ENCODE measurements at places on chromosomes 7 and 10.

GRCh38 chr7:131197920-131198615, 129.6 kb upstream of the MKLN1 start:
- no peak for DNase-seq

DNA sequence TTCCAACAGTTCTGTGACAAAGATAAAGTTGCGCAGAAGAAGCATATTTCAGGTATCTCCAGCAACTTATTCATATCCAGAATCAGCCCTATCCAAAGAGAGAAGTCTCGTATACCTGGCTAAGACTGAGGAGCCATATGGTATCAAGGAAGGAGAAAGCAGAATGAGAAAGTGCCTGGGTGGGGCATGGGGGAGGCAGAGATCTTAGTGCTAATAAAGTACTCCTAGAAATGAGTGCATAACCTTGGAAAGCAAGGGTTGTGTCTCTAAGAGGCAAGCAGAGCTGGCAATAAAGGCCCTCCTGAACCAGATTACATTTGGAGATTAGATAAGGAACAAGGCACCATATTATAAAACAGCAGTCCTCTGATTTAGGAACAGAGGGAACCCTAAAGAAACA, 12.7 kb downstream of the TASOR2 start:
- no peak for DNase-seq

GRCh38 chr7:155466814-155467733, 9.1 kb downstream of the EN2 start:
- no peak for DNase-seq

DNA sequence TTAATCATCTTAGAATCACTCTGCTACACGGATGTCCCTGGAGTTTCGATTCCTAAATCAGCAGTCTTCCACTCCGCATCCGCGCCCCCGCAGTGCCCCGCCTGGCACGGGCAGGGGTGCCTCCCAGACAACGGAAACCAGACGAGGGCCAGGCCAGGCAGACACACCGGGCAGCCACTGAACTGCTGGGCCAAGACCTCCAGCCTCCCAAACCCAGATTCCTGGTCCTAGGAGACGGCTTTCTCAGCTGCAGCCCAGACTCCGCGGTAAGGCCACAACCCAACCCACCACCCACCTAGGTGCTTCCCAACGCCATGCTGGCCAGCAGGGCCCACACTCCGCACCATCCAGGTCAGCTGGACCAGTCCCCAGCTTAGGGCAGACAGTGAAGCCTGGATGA, 33.2 kb downstream of the MAD1L1 start:
- DNase-seq = no peak

DNA sequence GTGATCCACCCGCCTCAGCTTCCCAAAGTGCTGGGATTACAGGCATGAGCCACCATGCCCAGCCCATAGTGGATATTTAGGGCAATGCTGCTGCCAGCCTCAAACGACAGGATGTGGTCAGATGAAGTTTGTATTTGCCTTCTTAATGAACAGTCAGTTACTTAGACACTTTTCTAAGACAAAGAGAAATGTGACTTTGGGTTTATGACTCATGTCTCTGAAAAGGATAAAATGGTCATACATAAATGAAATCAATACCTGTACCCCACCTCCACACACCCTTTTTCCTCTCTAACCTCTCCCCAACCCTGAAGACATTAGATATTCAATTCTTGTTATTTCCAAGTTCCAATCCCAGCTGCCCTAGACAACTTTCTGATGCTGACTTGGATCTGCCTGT, 109.3 kb upstream of the INSIG1 start:
- no peak for DNase-seq

GRCh38 chr10:3527869-3528268, 257.1 kb downstream of the KLF6 start:
- no peak for DNase-seq

GRCh38 chr7:123749537-123749857, 694 bp upstream of the WASL start:
- peak; percentile 35 for DNase-seq

DNA sequence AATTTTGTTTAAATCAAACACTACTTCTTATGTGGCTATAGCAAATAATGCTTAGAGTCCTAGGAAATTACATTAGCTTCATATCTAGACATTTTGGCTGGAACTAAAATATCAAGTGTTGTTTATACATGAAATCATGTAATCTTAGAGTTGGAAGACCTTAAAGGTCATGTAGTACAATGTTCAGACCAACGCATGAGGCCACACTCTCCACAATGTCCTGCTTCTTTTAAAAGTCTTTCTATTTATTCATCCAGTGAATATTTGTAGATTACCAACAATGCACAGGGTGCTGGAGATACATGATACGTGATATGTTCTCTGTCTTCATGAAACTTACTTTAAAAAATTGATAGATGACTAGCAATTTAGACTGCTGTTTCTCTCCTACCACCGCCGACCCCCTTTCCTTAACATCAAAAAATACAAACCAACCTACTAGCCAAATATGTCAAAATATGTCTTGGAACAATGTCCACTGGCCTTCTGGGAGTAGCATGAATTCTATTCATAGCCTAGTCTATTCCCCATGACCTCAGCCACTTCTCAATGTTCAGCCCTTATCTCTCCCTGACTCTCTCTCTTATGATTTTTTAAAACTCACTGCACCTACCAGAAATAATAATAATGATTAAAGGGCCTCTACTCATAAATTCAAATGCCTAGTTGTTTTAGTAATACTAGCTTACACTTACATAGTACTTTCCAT, 59.5 kb upstream of the CAV2 start:
- DNase-seq = no peak

DNA sequence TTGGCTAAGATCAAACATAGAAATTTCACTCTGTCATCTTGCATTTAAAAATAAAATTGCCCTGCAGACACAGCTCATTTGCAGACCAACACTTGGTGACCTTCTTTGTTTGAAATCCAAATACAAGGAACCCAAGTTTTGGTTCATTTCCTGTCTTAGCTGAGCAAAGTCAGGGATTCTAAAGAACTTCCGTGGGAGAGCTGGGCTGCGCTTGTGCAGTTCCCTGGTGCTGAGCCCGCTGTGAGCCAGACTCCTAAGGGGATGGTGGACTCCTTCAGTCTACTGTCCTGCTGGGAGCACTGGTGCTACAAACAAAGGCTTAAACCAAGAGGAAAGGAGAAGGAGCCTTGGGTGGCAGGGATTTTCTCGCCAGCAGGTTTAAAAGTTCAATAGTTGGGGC, 60.0 kb downstream of the MYOF start:
- DNase-seq = no peak

DNA sequence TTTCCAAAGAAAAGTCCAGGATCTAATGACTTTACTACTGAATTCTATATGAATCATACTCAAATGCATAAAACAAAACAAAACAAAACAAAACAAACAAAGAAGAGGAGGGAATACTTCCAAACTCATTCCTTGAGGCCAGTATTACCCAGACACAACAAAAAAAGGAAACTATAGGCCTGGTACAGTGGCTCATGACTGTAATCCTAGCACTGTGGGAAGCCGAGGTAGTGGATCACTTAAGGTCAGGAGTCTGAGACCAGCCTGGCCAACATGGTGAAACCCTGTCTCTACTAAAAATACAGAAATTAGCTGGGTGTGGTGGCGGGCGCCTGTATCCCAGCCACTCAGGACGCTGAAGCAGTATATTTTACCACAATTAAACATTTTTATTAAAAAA, 114.6 kb downstream of the NRBF2 start:
- DNase-seq = no peak

DNA sequence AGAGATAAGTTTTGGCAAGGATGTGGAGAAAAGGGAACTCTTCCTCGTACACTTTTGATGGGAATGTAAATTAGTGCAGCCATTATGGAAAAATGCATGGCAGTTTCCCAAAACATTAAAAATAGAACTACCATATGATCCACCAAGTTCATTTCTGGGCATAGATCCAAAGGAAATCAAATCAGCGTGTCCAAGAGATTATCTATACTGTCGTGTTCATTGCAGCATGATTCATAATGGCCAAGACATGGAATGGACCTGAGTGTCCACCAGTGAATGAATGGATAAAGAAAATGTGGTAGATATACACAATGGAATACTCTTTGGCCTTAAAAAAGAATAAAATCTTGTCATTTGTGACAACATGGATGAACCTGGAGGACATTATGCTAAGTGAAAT, 70.3 kb upstream of the RSU1 start:
- DNase-seq = no peak

GRCh38 chr10:17278607-17279240, 50.7 kb downstream of the VIM start:
- no peak for DNase-seq

GRCh38 chr10:72170263-72170662, 45.5 kb upstream of the ANAPC16 start:
- DNase-seq = no peak

DNA sequence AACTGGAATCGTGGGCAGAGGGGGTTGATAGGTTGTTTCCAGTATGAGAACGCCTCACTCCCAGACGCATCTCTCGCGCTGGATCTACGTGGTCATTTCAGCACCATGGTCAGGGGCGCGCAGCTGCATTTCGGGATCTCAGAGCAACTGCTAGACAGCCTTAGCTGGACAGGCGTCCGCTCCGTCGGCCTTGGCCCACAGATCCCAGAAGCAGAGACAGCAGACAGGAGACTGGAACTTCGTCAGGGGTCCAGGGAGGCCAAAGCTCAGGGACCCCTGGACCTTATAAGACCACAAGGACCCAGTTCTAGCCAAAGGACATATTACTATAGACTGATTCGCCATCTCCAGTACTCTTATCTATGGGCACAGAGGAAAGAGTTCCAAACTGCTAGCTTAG, 5.3 kb downstream of the NEUROG3 start:
- peak; percentile 48 for DNase-seq

GRCh38 chr10:133197786-133198185, 32.2 kb upstream of the UTF1 start:
- peak; percentile 49 for DNase-seq

GRCh38 chr7:24714676-24715010, 42.6 kb downstream of the GSDME start:
- no peak for DNase-seq

DNA sequence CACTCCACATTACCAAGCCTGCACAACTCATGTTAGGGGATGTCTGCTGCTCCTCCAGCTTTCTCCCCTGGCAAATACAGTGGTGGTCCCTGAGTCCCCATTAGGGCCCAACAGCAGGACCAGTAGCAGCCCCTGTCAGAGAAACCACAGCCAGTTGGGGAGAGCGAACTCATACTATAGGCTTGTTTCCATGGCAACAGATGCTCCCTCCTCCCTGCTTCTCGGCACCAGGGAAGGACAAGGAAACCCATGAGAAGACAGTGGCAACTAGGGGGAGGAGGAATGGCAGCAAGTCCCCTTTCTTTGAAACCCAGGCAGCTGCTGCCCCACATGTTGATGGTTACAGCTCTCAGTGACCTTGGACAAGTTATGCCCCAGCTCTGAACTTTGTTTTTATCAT, 326.4 kb downstream of the KCNMA1 start:
- no peak for DNase-seq

- no peak for DNase-seq
These were observed 109.1 kb upstream of the FAM180A start for GRCh38 chr7:135857519-135858274.

GRCh38 chr10:95437669-95438068, 123.5 kb downstream of the SORBS1 start:
- no peak for DNase-seq

DNA sequence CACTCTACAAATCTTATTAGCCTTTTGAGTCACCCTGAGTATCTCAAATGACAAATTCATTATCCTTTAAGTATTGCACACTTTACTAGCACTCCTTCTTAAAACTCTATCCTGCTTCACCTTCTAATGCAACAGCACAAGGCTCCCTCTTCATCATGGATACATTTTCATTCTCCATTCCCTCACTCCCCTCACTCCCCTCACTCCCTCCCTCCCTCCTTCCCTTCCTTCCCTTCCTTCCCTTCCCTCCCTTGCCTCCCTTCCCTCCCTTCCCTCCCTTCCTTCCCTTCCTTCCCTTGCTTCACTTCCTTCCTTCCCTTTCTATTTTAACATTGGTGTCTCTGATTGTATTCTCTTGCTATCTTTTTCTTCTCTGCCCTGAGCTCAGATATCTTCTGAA, 130.5 kb downstream of the PCLO start:
- DNase-seq = no peak

DNA sequence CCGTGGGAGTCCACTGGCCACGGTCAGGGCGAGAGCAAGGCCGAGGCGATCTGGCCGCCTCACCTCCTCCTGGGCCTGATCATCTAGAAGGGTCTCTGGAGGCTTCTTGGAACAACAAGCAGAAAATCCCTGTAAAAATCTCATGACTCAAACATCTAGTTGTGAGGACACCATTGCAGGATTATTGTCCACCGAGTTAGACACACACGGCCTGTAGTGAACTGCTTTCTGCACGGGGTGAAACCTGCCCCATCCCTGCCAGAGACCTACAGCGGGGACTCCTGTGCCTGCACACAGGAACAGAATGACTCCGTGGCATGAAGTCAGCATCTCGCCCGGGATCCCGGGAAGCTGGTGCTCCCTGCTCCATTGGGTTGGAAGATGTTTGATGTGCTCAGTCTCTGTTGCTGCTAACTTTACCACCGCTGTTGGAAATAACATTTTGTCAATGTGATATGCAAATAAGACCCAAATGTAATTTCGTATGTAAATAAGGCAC, 267.0 kb upstream of the TCERG1L start:
- DNase-seq = no peak

DNA sequence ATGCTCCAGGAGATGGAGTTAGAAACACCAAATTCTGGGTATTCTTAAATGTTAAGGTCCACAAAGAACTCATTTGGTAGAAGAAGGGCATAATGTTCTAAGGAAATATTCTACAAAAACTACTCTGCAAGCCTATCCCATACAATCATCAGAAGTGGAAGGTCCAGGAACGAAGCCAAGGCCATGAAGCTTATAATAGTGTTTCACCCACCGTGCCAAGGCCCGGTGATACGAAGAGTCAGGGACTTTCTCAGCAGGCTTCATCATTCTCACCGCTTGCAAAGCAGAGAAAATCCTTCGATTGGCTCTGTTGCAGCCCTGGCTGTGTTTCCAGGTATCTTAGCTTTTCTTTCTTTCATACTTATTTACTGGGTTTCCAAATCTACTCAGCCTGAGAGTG, 351.9 kb upstream of the CELF2 start:
- DNase-seq = no peak

- no peak for DNase-seq
These were observed 30.0 kb downstream of the NOD1 start for GRCh38 chr7:30448461-30449189.

DNA sequence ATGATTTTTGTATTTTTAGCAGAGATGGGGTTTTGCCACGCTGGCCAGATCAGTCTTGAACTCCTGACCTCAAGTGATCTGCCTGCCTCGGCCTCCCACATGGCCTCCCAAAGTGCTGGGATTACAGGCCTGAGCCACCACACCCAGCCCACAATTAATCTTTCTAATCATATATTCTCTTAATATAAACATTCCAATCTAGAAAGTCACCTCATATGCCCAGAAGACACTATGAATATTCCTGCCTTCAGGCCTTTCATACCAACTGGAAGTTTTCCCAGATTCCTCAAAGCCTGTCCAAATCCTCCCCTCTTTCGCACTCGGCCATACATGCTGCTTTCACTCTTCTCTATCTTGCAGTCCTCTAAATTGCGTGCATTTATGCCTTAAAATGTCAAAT, 32.6 kb downstream of the PDZD8 start:
- DNase-seq = no peak

Measured in right lobe of liver (tissue), 6 donors.